ENCODE measurements at places on chromosomes 11 and 22. TPM values are rescaled to one million over a fixed set of nuclear protein-coding genes. Genes with fewer than 3 reads are reported as not detected.

The SLC37A2 gene
- 1.0 TPM for total RNA-seq

The OR5A1 gene
- total RNA-seq: not detected

The CYTH4 gene
- 71.9 TPM for total RNA-seq

The DDI1 gene
- not detected for total RNA-seq

The PNPLA5 gene
- not detected for total RNA-seq

The FGF19 gene
- total RNA-seq: 0.35 TPM

The GAL gene
- 0.53 TPM for total RNA-seq

The NECTIN1 gene
- total RNA-seq: 2.6 TPM

The LAYN gene
- 12.3 TPM for total RNA-seq

The APOBEC3A gene
- not detected for total RNA-seq

The CHRM1 gene
- not detected for total RNA-seq

The C1QTNF4 gene
- 0.74 TPM for total RNA-seq

The MMP27 gene
- total RNA-seq: not detected

The CASP1 gene
- total RNA-seq: 20.4 TPM

The OR8D2 gene
- total RNA-seq: not detected

The MCHR1 gene
- not detected for total RNA-seq

The ENTHD1 gene
- total RNA-seq: 0.77 TPM

The SERPING1 gene
- total RNA-seq: not detected

The P2RY6 gene
- not detected for total RNA-seq

The CASP12 gene
- 0.31 TPM for total RNA-seq

The MFRP gene
- total RNA-seq: not detected

The DAGLA gene
- 0.05 TPM for total RNA-seq

The FIBIN gene
- total RNA-seq: not detected

The OR52I2 gene
- total RNA-seq: not detected

The LRRC74B gene
- not detected for total RNA-seq

The CEND1 gene
- total RNA-seq: 1.6 TPM

The NRIP3 gene
- 3.2 TPM for total RNA-seq

The SSH3 gene
- 20.3 TPM for total RNA-seq

The RFPL3 gene
- not detected for total RNA-seq

The SNX32 gene
- total RNA-seq: 2.2 TPM

The NAGA gene
- 27.5 TPM for total RNA-seq

The SPI1 gene
- total RNA-seq: 0.55 TPM

The PRG2 gene
- total RNA-seq: 5.2 TPM

The PATE2 gene
- not detected for total RNA-seq

The ACRV1 gene
- total RNA-seq: 0.23 TPM

The MMP20 gene
- not detected for total RNA-seq

The LRRC10B gene
- total RNA-seq: not detected

The RAG2 gene
- total RNA-seq: not detected

The MYO18B gene
- total RNA-seq: 2.4 TPM

The CCDC15 gene
- 9.1 TPM for total RNA-seq

The ELMOD1 gene
- total RNA-seq: not detected

The RTN4RL2 gene
- 0.97 TPM for total RNA-seq

The SLC22A8 gene
- not detected for total RNA-seq

The CST6 gene
- total RNA-seq: 0.79 TPM

The B3GAT1 gene
- 0.05 TPM for total RNA-seq

The TMPRSS5 gene
- total RNA-seq: 0.51 TPM

The TMEM191C gene
- 3.0 TPM for total RNA-seq

The H19 gene
- not detected for total RNA-seq

The MCAM gene
- total RNA-seq: 5.2 TPM

The TUBA8 gene
- 0.94 TPM for total RNA-seq

The CCDC83 gene
- total RNA-seq: not detected

The BAIAP2L2 gene
- total RNA-seq: 1.4 TPM

The ZDHHC24 gene
- 19.8 TPM for total RNA-seq

The PLAAT2 gene
- total RNA-seq: not detected

The SOX10 gene
- not detected for total RNA-seq
